RCC 7860 (cell line): ENCODE measurements at places on chromosomes 7 and 10.
A peak's percentile ranks its signal among the peaks of the same experiment; 100 is the strongest.

DNA sequence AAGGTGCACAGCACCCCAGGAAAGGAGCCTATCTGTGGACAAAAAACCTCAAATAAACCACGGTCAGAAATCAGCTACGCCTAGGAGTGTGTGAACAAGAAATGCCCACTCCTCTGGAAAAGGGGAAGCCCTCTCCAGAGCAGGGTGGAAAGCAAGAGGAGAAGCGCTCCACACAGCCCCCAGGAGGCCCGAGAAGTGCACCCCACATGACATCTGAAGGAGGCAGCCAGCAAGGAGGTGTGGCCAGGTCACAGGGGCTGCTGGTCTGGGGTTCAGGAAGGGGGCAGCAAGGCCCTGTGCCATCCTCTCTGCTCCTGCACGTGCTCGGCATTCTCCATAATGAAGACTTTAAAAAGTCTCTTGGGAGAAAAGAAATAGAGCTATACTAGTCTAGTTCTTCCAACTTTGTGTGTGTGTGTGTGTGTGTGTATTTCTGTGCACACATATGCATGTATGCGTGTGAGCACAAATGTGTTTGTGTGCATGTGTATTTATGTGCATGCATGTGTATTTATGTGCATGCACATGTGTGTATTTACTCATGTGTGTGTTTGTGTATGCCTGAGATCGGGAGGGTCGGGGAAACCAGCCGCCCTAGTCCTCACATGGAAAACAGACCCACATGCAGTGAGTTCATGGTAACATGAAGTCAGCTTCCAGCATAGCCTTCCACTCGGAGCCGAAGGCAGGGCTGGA, 76.5 kb downstream of the TNS3 start:
- no peak for DNase-seq

GRCh38 chr7:153190452-153190851, 430.9 kb downstream of the ACTR3B start:
- no peak for DNase-seq

- no peak for DNase-seq
Observed at GRCh38 chr7:5397736-5398135, 25.9 kb downstream of the TNRC18 start.

DNA sequence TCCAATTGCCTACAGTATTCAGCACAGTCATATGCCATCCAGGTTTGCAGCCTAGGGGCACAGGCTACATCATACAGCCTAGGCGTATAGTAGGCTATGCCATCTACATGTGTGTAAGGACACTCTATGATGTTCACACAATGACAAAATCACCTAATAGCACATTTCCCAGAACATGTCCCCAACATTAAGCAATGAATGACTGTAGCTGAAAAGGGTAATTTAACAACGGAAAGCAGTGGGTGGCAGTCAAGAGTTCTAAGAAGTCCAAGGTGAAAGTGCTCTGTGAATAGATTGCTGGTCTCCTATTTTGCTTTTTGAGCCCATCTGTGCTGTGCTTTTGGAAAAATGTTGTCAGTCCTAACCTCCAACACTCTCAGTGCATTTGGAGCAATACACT, 162.6 kb downstream of the KLF6 start:
- DNase-seq, result no peak

DNA sequence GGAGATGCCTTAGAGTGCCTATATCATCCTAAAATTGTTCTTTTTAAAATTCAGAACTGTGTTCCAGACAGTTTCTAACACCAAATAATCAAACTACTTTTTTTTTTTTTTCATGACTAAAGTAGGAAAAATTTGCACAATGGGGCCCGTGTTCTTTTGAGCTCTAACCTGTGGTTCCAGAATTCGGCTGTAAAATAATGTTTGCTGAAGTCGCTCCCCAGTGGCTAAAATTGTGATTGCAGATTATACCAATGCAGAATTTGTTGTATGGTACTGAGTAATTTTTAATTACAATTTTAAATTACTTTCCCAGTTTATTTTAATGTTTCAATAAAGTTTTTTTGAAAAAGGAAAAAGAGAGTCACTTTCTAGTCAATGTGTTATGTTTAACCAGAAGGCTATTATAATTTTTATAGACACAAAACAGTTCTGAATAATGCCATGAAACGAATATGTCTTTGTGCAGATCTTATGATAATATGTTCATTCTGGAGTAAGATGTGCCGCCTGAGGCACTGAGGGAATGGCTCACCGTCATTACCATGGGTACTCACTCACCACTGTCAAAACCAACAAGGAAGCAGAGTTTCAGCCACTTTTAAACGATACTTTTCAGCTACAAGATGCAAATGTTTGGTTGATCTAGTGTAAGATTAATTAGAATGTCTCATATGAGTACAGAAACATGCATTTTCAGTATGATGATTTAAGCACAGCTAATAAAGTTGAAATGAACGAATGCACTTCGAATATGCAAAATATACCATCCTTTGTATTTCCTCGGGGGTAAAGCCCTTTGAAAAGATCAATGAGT, 173.6 kb downstream of the PRKCQ start:
- peak; percentile 16 for DNase-seq

DNA sequence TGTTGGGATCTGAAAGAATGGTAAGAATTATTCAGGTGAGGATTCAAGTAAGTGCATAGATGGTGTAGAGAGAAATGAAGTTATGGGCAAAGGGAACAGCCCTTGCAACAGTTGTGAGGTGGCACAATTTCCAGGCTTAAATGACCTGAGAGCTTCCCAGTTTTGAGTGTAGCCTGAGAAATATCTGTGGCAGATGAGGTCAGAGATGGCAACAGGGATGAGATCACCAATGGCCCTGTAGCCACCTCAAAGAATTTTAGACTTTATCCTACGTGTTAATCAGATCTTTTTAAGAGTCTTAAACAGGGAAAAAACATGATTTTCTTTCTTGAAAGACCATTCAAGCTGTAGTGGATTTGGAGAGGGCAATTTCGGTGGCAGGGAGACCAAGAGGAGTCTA, 1.9 kb upstream of the NRF1 start:
- DNase-seq, result peak; percentile 38

DNA sequence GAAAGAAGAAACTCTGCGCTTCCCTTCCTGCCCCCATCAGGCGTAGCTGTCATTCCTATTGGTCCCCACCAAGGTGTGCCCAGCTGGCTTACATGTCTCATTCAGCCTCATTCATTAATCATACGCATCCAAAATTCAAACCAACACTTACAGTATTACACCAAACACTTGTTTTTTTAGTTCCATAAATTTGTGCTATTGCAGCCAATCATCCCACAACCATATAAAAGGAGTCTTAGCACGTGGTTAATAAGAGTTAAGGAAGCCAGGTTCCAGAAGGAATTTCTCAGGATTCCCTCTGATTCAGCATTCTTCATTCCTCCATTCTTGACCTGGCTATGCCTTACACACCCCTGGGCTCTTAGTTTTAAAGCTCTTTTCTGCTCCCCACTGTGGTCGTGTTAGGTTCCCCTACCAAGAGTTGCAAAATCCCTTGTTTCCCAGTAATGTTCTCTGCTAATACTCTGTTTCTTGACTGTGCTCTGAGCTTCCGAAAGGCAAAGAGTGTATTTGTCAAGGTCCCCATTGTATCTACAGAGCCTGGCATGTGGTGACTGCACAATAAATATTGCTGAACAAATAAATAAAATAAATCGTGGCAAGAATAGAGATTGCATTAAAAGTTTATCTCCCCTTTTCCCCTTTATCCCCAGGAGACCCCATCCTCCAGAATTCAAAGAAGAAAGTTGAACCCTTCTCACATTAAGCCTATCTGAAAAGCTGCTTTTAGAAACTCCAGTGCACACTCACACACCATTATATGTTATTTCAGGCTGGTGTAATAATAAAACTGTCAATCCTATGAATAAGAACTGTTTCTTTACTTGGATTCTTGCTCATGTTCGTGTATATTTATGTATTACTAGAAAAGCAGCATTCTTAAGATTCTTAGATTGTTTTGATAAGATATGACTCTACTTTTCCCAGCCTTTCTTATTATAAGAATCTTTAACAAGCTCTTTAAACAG, 514.4 kb downstream of the INHBA start:
- DNase-seq, result peak; percentile 75
